ENCODE measurements at places on chromosomes 7 and 10.

- no peak for DNase-seq
Observed at GRCh38 chr10:92997620-92998019, 63.0 kb upstream of the CYP26C1 start.

GRCh38 chr7:2314209-2314955 is at the start of gene SNX8:
Gene SNX8, minus strand, starts transcription at chr7:2314441. Its CDS starts 20 bp downstream, at chr7:2314421.
- peak; percentile 99 for DNase-seq

- DNase-seq: peak; percentile 69
Observed at GRCh38 chr10:69413221-69413865, 3.4 kb downstream of the TACR2 start.

GRCh38 chr10:127012769-127013152 is 107.5 kb downstream of the DOCK1 start:
- DNase-seq: no peak

DNA sequence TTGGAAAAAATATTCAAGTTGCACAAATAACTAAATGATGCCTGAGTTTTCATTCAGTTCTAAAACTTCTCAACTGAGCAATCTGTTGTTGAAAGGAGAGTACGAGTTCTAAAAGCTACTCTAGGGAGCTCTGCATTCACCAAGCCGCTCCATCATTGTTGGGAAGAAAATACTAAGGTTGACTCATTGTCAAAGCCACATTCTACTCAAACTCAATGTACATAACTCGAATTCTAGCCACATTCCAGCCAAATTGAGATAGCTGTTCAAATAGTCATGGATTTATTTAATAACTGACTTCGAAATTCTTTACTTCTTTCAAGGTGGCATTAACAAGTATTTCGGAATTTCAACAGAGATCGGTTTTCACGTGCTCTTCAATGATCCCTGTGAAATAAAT is 63.4 kb downstream of the KIAA1217 start:
- no peak for DNase-seq

DNA sequence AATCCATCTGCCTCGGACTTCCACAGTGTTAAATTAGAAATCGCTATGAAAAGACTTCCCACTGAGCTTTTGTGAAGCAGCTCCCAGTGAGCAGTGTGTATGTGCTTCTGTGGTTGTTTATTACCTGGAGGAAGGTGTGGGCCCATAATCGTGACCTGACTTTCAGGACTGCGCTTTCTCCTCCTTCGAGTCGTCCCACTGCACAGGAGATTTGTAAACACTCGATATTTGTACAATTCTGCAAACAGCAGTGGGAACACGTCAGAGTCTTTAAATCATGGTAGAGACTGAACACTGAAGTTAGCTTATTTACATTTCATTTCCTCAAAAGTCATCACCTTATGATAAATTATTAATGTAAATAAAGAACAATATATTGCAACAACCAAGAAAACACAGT is 171.4 kb downstream of the ITGA8 start:
- DNase-seq: no peak

DNA sequence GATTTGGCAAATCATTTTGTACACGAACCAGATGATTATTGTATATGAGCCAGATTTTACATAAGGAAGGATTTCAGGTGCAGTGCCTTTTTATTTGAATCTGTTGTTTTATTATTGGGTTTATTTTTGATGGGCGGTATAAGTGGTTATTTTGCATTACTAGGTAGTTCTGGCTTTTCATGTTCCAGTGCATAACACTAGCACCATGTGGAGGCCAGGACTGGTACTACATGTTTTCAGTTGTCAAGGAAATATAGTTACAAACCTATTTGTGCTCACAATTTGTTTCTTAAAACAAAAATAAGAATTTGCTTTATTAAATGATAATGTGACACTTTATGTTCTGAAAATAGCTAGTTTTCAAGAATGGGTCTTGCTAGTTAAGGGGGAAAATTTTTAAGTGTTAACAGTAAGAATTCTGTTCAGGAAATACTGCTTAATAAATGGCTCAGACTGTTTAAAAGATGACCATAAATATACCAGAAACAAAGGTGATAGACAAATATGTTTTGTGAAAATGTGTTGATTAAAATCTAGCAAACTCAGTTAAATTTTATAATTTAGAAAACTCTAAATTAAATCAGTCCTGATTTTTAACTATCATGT is 7.1 kb upstream of the SEMA3E start:
- peak; percentile 32 for DNase-seq

GRCh38 chr10:4371691-4372295 is 454.2 kb upstream of the AKR1E2 start:
- DNase-seq: no peak

- peak; percentile 45 for DNase-seq
Observed at GRCh38 chr7:137882261-137882668, 35.5 kb upstream of the DGKI start.

- DNase-seq: no peak
Observed at GRCh38 chr10:106436123-106436715, 728.3 kb downstream of the SORCS1 start.

DNA sequence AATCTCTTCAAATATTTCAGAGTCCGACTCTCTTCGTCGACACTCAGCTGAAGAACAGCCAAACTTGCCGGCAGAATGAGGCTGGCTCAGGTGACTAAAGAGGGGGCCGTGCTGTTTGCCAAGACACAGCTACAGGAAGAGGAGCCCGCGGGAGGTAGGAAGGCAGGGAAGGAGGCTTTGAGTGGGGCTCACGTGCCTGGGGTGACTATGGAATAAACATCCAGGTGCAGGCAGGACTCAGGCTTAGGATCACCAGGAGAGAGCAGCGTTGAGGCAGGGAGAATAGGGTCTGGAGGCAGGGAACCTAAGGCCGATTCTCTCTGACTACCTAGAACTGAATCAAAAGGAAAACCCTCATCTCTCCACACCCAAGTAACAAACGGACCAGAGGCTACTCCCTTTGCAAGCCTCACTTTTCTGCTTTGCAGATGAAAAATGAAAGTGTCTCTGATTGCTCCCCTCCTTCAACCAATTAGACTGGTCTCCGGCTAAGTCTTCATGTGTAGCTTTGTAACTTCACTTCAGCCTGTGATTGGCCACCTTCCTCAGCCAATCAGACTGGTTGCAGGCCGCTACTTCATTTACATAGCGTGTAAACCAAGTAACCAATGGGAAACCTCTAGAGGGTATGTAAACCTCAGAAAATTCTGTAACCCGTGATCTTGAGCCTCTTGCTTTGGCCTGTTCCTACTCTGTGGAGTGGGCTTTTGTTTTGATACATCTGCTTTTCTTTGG is 19.7 kb upstream of the BNIP3 start:
- no peak for DNase-seq

DNA sequence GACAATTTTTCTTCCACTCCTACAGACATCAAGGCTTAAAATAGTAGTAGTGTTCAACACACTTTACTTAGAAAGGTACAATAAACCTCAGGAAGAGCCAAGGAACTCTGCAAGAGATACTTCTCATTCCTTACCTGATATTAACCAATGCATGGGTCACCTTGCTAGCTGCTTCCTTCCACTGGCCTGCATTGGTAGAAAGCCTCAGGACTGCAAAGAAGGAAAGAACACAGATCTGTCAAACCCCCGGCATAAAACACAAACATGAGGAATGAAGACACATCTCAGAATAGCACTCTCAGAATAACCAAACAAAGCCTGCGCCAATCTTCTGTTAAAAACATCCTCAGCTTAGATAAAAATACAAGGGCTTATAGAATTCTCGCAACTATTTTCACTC is 96.1 kb upstream of the KCNIP2 start:
- DNase-seq: no peak

DNA sequence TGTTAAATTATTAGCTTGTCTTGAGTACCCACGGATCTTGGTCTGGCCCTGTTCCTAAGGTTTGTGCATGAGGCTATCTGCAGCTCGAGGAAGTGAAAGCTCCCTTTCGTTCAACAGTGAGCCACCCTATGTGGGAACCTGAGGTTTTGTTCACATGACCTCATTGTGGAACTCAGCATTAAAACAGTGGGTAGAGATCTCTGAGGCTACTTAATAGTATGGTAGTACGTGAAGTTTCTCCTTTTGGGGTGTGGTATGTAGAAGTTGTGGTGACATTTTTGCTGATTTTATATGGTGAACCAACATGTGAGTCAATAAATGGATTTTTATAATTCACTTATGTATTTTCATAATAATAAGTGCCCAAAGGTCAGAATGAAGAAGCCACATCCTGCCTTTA is 252.7 kb upstream of the FERD3L start:
- peak; percentile 18 for DNase-seq

GRCh38 chr10:88792661-88793060 is 9.9 kb upstream of the LIPM start:
- DNase-seq: no peak

- no peak for DNase-seq
Observed at GRCh38 chr7:69534461-69535041, 63.7 kb upstream of the AUTS2 start.

GRCh38 chr7:121605317-121605680 is 209.2 kb upstream of the FAM3C start:
- DNase-seq: no peak

- DNase-seq: no peak
Observed at GRCh38 chr7:137590071-137590755, 246.7 kb upstream of the PTN start.

- DNase-seq: no peak
Observed at GRCh38 chr7:71290452-71290851, 158.5 kb downstream of the GALNT17 start.

DNA sequence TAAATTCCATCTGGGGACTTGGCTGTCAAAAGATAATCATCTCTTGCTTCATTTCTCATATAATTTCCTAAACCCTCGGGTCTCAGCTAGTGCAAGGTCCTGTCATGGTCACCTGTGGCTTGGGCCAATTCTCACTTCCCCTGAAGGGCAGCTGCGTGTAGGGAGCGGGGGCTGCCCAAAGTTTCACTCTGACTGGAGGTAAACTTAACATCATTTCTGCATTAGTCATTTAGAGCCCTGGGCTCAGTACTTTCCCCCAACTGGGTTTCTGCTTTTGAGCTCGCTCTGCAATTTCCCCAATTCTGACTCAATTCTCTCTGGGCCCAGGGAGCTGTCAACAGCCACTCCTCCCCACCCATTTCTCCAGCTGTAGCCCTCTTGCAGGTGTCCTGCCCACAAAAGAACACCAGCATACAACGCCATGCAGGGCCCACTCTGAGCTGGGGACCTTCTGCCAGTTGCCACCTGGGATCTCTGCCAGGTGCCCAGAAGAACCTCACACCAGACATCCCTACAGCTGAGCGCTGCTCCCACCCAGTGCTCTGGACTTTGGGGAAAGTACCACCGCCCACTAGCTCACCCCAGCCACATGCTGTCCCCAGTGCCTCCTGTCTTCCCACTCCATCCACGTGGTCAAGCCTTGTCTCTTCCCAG is 37.9 kb downstream of the VOPP1 start:
- peak; percentile 85 for DNase-seq

GRCh38 chr10:112239347-112239746 is 43.9 kb upstream of the TECTB start:
- DNase-seq: no peak

DNA sequence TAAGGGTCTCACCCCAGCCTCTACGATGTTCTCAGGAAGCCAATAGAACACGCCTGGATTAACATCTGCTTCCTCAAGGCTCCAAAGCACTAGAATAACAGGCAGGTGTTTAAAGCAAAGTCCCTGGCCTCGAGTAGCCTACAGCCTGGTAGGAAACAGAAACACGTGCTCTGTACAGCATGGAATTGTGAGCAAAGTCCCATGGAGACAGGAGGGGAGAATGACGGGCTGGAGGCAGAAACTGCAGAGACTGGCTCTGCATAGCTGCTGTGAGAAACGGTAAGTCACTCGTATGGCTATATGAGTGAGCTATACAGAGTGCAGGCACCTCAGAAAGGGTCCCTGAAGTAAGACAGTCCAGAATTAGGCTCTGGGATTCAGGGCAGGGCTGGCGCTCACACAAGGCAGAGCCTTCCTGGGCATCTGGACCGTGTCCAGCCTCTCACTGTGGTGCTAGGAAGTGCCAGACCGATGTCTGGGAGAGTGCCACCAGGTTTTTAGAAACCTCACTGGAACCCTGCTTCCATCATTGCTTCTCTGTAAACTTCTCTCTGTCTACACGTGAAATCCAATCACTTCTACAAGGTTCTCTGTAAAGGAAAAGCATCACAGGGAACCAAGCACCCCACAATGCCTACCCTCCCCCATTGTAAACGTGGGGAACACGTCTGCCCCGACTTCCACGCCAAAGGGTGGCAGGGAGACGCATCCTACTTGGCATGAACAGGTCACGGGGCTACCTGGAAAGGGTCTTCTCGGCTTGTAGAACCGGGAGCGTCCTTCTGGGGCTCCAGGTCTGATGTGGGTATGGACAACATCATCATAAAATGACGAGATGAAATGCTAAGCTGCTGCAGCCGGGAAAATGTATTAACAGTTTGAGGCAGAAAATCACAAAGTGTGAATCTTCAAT is 38.8 kb upstream of the SHH start:
- no peak for DNase-seq

- DNase-seq: no peak
Observed at GRCh38 chr7:36338256-36338655, 51.4 kb upstream of the ANLN start.

- DNase-seq: no peak
Observed at GRCh38 chr7:1985042-1985441, 247.7 kb downstream of the MAD1L1 start.

- DNase-seq: no peak
Observed at GRCh38 chr7:12729112-12729511, 41.7 kb downstream of the ARL4A start.

GRCh38 chr10:6539833-6540232 is 40.2 kb downstream of the PRKCQ start:
- no peak for DNase-seq

- no peak for DNase-seq
Observed at GRCh38 chr7:17907014-17907413, 33.3 kb downstream of the SNX13 start.

- no peak for DNase-seq
Observed at GRCh38 chr10:26468291-26468690, 30.1 kb downstream of the APBB1IP start.

GRCh38 chr7:156465186-156465585 is 175.4 kb upstream of the RNF32 start:
- DNase-seq: no peak

DNA sequence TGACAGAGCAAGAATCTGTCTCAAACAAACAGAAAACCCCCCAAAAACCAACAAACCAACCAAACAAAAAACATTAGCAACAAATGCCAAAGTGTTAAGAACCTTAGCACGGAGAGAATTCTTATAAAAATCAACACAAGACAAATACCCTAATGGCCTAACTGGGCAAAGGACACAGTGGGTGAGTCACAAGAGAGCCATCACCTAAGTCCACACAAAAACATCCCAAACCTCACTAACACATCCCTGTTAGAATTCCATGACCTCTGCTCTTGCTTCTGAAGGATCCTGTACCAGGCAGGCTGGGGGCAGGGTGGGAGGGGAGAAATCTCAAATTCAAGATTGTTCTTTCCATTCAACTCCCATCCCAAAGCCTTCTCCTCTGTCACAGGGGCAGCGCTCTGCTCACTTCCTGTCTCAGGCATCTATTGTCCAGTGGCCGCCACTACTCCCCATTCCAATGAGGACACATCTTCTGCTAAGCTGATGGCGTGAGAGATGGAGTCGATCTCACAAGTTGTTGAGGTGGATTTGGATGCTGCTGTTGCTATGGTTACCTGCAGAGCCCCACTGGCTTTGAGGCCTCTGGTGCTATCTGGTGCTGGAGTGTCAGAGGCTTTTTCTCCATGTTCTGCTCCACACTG is 9.2 kb downstream of the IL15RA start:
- DNase-seq: no peak

- DNase-seq: no peak
Observed at GRCh38 chr7:91288208-91288824, 24.1 kb downstream of the FZD1 start.

GRCh38 chr10:43874984-43875383 is 226.3 kb upstream of the ZNF32 start:
- no peak for DNase-seq

GRCh38 chr7:117090791-117091190 is 137.5 kb downstream of the ST7 start:
- DNase-seq: no peak

GRCh38 chr7:82360591-82361368 is 82.8 kb downstream of the CACNA2D1 start:
- DNase-seq: no peak

All from GM20000 (cell line).